ENCODE measurements at places on chromosomes 1 and 21. TPM values are rescaled to one million over a fixed set of nuclear protein-coding genes. Genes with fewer than 3 reads are reported as not detected.

DNA sequence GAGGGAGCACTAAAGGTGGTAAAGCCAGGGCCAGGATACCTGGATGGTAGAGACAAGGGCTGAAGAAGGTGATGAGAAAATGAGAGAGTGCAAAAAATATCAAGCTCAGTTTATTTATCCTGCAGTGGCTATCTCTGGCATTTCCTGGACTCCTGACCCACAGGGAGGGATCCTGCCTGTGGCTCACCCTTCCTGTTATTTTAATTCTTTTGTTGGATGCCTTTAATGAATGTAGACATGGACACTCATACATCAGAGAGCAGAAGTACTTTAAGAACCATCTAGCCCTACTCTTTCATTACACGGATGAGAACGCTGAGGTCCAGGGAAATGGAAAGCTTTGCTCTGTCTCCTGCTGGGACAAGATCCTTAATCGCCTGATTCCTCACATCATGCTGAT is 20.6 kb downstream of the JUN start:
- no peak overlapping the region for H3K4me3 ChIP-seq
- DNase-seq: no peak
- peak overlapping the region; percentile 11 for H3K27ac ChIP-seq
- H3K4me1 ChIP-seq: peaks cover 19% of the 10 kb centered on the region
- H3K36me3 ChIP-seq: no peaks in the 10 kb centered on the region

DNA sequence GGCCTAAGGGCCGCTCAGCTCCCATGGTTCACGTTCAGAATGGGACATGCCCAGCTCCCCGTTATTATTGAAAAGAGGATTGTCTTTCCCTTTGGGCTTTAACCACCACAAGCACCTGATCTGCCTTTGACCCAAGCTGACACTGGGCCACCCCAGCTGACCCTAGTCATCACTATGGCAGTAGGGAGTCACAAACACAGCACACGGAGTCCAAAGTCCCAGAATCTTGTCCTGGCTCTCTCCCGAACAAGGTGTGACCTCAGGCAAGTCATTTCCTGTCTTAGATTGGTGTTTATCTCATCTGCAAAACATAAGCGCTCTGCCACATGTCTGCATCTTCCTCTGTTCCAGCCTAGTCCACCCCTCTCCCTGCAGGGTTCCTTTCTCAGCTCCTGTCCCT is 31.5 kb downstream of the IGFN1 start:
- no peaks in the 10 kb centered on the region for H3K27me3 ChIP-seq
- no peak overlapping the region for H3K4me3 ChIP-seq
- no peak overlapping the region for H3K27ac ChIP-seq
- DNase-seq: no peak

DNA sequence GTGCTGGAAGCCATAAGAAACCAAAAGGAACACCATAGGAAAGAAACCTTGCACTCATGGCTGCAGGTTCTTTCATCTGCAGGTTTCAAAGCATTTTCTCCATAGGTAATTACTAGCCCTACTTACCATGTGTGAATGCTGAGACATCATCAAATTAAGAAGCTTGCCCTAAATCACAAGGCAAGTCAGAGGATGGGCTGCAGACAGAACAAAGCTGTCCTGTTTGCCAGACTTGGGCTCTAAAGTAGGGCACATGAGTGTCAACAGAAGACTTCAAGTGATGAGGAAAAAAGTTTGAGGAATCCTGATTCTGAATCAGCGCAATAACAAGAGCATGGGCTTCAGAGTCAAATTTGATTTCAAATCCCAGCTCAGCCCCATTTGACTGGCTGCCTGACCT is 5.8 kb upstream of the EPS15 start:
- no peaks in the 10 kb centered on the region for H3K27me3 ChIP-seq
- no peak overlapping the region for H3K27ac ChIP-seq
- H3K4me3 ChIP-seq: no peak overlapping the region
- H3K4me1 ChIP-seq: no peaks in the 10 kb centered on the region

- DNase-seq: no peak
- H3K4me1 ChIP-seq: no peaks in the 10 kb centered on the region
- H3K27ac ChIP-seq: no peak overlapping the region
Measured at GRCh38 chr1:50644447-50645105, 221.3 kb upstream of the DMRTA2 start.

GRCh38 chr1:98963064-98963758 is 41.5 kb downstream of the PLPPR5 start:
- H3K27ac ChIP-seq: no peak overlapping the region
- DNase-seq: no peak
- peaks cover 11% of the 10 kb centered on the region for H3K27me3 ChIP-seq

Gene EBNA1BP2
- polyA plus RNA-seq: 22.1 TPM

GRCh38 chr1:92218559-92218958 is 844 bp downstream of the C1orf146 start:
- H3K27ac ChIP-seq: no peak overlapping the region
- no peaks in the 10 kb centered on the region for H3K27me3 ChIP-seq
- H3K4me1 ChIP-seq: no peaks in the 10 kb centered on the region
- H3K36me3 ChIP-seq: no peaks in the 10 kb centered on the region
- no peak overlapping the region for H3K4me3 ChIP-seq
- no peak for DNase-seq

Gene PLXNA2
- 11.0 TPM for polyA plus RNA-seq

Gene CD1D
- 4.6 TPM for polyA plus RNA-seq

Gene KRTAP7-1
- polyA plus RNA-seq: not detected

DNA sequence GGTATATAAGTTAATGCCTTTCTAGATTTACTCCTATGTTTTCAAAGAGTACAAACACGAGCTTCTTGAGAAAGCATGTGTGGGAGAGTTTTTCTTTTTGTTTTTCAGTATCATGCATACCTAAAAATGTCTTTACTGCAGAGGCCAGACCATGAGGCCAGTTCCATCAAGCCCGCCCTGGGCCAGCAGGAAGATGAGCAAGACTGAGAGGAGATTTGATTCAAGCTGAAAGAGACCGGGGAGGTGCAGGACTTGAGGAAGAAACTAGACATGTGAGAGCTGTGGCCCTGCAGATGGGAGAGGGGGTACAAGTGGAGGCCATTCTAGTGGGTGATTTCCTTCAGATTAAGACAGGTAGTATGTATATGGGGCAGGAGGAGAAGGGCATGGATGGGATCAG is 33.4 kb upstream of the NTPCR start:
- H3K4me1 ChIP-seq: peaks cover 25% of the 10 kb centered on the region
- no peak overlapping the region for H3K27ac ChIP-seq
- no peaks in the 10 kb centered on the region for H3K36me3 ChIP-seq
- DNase-seq: no peak
- no peaks in the 10 kb centered on the region for H3K27me3 ChIP-seq

Gene DFFA
- polyA plus RNA-seq: 14.5 TPM

Gene HES3
- polyA plus RNA-seq: not detected

- peaks cover 48% of the 10 kb centered on the region for H3K4me1 ChIP-seq
- no peaks in the 10 kb centered on the region for H3K36me3 ChIP-seq
- peak overlapping the region; percentile 53 for H3K4me3 ChIP-seq
Measured at GRCh38 chr1:154869351-154870114, 548 bp downstream of the KCNN3 start.

Gene RIPPLY3
- not detected for polyA plus RNA-seq

- H3K27ac ChIP-seq: peak overlapping the region; percentile 70
- DNase-seq: no peak
- H3K4me1 ChIP-seq: peaks cover 10% of the 10 kb centered on the region
- H3K36me3 ChIP-seq: no peaks in the 10 kb centered on the region
- no peak overlapping the region for H3K4me3 ChIP-seq
Measured at GRCh38 chr1:162541619-162542141, 19.8 kb upstream of the UAP1 start.

Gene SPRR2B
- polyA plus RNA-seq: not detected

DNA sequence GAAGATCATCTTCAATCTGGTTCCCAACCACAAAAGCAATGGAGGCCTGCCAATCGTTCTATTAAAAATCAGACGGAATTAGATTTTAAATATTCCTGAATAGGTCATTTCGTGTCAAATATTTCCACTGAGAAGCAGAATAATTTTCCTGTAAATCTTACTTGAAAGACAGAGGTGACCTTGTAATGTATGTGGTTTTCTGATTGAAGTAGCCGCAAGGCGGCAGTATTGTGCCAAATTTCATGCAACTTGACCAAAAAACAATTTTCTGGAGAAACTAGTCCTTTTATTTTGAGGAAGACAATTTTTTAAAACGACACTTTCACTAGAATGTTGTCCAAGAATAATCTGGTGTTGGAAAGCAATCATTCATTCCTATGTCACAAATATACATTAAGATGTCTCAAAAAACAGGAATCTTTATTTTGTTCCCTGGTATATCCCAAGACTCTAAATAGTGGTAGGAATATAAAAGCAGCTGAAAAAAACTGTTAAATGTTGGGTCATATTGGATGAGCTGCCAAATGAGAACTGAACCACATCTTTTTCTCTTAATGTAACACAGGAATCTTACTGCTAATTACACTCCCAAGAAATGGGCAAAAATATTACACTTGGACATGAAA is 33.6 kb downstream of the SPAG17 start:
- no peaks in the 10 kb centered on the region for H3K36me3 ChIP-seq
- peak; percentile 23 for DNase-seq
- no peaks in the 10 kb centered on the region for H3K4me1 ChIP-seq
- H3K27ac ChIP-seq: no peak overlapping the region
- no peaks in the 10 kb centered on the region for H3K27me3 ChIP-seq
- no peak overlapping the region for H3K4me3 ChIP-seq

Gene PTP4A2
- 154 TPM for polyA plus RNA-seq

DNA sequence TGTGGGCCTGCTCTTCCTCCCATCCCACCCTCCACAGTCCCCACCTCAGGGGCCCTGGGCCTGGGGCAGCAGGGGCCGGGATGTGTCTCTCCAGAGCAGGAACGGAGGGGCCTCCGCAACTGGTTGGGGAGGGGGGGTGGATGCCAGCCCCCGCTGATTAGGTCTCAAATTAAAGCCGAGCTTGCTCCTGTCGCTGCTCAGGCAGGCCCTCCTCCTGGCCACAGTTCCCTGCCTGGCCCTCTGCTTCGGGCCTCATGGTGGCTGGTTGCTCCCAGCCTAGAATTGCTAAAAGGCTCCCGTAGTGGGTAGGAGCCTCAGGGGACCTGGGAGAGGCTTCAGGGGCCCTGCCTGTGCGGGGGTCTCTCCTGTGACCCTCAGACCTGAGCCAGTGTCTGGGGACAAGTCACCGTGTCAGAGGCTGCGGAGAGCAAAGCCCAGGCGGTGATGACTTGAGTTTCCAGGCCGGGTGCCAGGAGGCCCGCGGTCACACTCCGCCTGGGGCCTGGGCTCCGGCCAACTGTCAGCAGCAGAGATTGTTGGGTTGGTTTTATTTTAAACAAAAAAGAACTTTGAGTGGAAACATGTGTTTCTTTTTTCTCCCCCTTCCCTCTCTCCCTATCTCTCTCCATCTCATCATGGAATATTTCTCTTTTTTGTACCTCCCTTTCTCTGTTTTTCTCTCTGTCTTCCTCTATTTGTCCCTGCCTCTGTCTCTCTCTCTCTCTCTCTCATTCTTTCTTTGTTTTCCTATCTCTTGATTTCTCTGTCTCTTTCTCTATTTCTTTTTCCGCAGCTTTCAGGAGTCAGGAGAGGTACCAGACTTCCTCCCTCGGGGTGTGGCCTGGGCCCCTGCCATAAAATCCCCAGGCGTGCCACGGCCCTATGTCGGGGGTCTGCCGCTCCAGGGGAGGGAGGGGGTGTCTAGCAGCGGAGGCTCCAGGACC is 20.0 kb upstream of the EPHA2 start:
- H3K4me3 ChIP-seq: no peak overlapping the region
- no peaks in the 10 kb centered on the region for H3K36me3 ChIP-seq
- no peaks in the 10 kb centered on the region for H3K27me3 ChIP-seq
- H3K4me1 ChIP-seq: peaks cover 29% of the 10 kb centered on the region
- peak overlapping the region; percentile 88 for H3K27ac ChIP-seq
- DNase-seq: peak; percentile 92

- peaks cover 36% of the 10 kb centered on the region for H3K4me1 ChIP-seq
- H3K27me3 ChIP-seq: no peaks in the 10 kb centered on the region
- no peak overlapping the region for H3K4me3 ChIP-seq
Measured at GRCh38 chr1:226349801-226350518, 41.0 kb upstream of the LIN9 start.

GRCh38 chr1:153832293-153832692 is 57.1 kb downstream of the SLC27A3 start:
- no peak overlapping the region for H3K4me3 ChIP-seq
- H3K27ac ChIP-seq: no peak overlapping the region
- DNase-seq: no peak
- H3K27me3 ChIP-seq: no peaks in the 10 kb centered on the region

Measured in heart right ventricle (tissue), 16 donors.